HAP-1 (cell line): ENCODE measurements at places on chromosomes 16 and 17.

- no peak for DNase-seq
Measured at GRCh38 chr16:23821875-23822688, 13.7 kb upstream of the PRKCB start.

DNA sequence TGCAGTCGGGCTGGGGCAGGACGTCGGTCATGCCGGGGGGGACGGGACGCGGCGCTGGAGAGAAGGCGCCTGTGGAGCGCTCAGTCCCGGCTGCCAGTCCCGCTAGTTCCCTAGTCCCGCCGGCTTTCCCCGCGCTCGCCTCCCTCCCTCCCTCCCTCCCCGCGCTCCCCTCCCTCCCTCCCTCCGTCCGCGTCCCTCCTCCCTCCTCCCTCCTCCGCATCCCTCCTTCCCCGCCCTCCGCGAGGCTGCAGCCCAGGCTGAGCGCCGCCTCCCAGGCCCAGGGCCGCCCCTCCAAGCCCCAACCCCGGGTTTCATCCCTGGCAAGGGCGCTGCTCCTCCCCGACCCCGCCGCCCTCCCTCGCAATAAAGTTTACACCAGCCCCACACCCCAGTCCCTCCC lies 34.8 kb downstream of the TIMM22 start:
- DNase-seq, result no peak

- no peak for DNase-seq
Measured at GRCh38 chr16:85005285-85006069, 5.9 kb downstream of the ZDHHC7 start.

- DNase-seq, result no peak
Measured at GRCh38 chr17:66494023-66494803, 191.8 kb downstream of the PRKCA start.

- no peak for DNase-seq
Measured at GRCh38 chr17:81494626-81495377, 17.8 kb downstream of the ACTG1 start.

GRCh38 chr17:63516910-63517824 lies 6.0 kb upstream of the KCNH6 start:
- DNase-seq, result no peak

GRCh38 chr16:76226011-76226410 lies 51.2 kb upstream of the CNTNAP4 start:
- DNase-seq, result no peak

DNA sequence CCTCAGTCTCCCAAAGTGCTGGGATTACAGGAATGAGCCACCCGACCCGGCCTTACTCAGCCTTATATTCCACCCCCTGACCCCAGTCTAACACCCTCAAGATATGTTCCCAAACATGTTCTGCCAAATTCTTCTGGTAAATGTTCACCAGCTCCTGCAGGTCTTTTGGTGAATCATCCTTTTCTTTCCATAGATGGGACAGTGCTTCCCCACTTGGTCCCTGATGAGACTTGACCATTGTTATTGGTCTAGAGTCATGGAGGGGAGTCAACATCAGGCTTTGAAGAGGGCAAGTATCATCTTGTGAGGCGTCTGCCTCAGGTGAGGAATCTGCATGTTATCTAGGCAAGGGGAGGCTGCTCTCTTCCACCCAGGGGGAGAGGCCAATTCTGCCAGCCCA lies 10.4 kb upstream of the RUNDC3A start:
- no peak for DNase-seq

DNA sequence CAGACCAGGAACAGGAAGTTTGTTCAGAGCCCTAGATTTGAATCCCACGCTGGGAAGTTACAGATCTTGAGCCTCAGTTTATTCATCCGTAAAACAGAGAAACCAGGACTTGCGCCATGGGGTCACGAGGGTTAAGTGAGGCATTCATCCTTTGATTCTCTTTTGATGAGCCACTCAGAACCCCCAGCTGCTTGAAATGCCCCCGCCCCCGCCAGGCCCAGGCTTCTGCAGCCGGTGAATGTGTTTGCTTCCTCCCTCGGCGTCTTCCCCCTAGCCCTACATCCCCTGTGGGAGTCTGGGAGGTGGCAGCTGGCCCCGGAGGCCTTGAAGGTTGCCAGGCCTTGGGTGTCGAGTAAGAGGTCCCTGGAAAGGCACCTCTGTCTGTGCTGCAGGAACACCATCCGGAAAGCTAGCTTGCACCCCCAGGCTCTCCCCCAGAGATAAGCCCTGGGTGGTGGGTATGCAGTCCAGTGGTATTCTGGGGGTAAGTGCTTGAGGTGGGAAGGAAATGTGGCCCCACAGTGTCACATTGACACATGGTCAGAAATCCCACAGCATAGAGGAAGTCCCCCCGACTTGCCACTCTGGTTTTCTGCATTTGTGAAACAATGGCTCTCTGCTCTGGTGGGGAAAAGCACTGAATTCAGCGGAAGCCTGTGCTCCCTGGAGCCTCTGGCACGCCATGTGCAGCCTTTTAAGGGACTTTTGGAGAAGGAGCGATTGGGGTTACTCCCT lies 14.9 kb downstream of the IRF8 start:
- DNase-seq, result no peak

- DNase-seq, result no peak
Measured at GRCh38 chr16:50266337-50267091, at the start of gene ADCY7. ADCY7 (plus strand) TSS chr16:50266551; CDS start chr16:50288180, 21,629 bp downstream.

DNA sequence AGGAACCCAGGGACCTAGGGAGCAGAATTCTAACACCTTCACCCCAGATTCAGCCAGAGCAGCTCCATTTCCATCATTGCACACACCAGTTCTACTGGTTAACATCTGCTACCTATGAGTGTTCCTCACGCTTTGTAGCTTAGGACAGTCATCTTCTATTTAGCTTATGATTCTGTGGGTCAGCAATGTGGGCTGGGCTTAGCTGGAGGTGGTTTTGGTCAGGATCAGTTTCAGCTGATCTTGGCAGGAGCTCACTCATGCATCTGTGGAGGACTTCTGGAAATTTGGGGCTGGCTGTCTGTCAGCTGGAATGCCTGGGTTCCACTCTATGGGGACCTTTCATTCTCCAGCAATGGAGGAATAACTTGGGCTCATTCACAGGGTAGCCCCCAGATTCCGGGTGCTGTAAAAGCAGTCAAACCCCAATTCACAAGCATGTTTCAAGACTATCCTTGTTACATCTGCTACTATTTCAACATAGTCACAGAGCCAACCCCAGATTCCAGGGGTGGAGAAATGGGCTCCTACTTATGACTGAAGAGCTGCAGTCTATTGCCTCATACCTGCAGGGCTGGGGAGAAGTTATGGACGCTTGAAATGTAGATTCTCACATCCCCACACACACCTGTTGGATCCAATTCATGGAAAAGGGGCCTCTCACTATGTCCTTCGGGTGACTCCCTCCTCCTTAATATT lies 3.4 kb upstream of the HP start:
- no peak for DNase-seq

DNA sequence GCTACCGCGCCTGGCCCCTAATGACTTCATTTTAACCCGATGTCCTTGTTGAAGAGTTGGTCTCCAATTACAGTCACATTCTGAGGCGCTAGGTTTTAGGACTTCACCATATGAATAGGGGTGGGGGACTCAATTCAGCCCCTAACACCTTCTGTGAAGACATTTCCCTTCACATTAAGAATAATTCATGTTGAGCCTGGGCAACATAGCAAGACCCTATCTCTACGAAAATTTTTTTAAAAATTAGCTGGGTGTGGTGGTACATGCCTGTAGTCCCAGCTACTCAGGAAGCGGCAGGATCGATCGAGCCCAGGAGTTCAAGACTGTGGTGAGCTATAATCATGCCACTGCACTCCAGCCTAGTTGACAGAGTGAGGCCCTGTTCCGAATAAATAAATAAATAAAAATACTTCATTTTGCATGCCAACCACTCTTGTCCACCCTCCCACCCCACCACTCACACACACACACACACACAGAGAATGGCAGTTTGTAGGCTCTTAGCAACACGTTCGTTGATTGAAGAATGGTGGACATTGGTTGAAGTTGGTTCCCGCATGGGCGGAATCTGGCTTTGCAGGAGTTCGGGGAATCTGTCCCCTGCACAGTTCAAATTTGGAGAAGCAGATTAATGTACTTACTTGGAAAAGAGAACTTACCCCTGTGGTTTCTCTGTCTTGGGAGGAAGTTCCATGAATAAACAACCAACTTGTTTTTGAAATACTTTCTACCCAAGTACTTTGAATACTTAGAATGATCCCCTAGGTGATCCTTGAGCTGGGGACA lies 27.8 kb upstream of the TVP23A start:
- DNase-seq, result no peak

DNA sequence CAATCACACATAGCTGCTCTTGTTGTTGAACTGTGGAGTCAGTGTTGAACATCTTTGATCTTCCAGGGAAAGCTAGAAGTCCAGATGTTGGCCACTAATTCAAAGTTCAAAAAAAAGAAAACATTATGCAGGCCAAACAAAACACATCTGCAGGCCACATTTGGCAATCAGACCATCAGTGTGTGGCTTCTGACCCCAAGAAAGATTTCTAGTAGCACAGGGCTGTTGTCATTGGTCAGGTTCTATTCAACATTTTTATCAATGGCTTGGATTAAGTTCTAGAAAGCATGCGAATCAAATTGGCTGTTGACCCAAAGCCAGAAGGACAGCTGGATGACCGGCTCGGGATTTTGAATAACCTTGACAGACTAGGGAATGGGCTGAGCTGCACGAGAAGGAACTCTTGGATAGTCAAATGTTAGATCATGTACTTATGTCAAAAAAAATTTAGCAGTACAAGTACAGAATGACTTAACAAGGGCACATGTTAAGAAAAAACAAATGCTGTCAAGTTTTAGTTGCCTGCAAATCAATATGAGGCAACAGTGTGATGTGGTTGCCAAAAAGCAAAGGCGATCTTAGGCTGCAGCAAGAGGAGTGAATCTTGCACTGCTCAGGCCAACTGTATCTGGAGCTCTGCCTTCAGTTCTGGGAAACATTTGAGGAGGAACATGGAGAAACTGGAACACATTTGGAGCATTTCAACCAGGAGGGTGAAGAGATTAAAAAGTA lies 187.6 kb downstream of the RGS9 start:
- no peak for DNase-seq

DNA sequence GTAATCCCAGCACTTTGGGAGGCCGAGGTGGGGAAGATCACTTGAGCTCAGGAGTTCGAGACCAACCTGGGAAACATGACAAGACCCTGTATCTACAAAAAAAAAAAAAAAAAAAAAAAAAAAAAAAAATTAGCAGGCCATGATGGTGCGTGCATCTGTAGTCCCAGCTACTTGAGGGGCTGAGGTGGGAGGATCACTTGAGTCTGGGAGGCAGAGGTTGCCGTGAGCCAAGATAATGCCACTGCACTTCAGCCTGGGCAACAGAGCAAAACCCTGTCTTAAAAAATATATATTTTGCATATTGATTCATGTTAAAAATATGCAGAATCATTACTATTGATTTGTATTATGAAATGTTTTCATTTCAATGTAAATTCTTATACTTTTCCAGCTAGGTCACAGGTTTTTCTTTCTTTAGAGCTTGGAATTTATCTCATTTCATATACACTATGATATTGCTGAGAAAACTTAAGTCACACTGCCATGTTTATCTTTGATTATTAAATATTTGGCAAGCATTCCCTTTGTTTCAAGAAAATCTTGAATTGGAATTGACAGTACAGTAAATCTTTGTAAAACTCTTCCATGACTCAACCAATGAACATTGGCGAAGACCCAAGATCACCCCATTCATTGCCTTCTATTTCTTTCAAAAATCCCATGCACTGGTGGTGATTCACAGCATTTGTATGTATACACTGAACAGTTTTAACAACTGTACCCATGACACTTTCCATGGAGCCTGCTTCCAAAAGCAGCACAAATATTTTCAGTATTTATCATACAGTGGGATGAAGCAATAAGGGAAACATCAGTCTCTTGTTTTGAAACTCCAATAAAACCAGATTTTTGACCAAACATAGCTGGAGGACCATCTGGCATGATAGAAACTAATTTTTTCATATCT lies 83.5 kb upstream of the TNRC6A start:
- no peak for DNase-seq

DNA sequence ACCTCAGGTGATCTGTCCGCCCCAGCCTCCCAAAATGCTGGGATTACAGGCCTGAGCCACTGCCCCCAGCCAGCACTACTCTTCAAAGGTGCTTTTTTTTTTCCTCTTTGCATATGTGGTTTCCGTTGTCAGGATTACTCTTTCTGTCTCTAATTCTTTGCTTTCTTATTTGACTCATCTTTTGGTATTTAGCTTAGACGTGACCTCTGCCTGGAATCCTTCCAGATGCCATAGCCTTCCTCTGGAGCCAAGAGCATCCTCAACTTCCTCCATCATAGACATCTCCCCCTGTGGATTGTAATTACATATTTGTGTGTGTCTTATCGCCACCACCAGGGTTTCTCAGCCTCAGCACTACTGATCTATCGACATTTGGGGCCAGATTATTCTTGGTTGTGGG lies 84.4 kb upstream of the XYLT1 start:
- no peak for DNase-seq

DNA sequence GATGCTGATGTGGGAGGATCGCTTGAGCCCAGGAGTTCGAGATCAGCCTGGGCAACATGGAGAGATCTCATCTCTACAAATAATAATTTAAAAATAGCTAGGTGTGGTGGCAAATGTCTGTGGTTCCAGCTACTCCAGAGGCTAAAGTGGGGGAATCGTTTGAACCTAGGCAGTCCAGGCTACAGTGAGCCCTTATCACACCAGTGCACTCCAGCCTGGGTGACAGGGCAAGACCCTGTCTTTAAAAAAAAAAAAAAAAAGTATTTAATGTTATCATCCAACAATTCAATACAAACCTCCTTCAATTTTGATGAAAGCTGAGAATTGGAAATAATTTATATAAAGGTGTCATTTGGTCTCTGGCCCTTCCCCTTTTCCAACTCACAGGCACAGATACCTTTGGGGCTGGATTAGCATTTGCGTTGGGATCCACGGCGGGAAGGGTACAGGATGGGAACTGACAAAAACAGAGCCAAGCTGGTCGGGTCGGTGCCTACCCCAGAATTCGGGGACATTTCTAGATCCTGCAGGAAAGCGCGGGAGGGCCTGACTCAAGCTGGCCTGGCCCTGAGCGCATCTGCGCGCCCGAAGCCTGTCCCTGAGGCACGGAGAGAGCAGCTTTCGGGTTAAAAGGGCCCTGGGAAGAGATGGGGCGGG lies 860 bp upstream of the DCAF7 start:
- peak; percentile 11 for DNase-seq

DNA sequence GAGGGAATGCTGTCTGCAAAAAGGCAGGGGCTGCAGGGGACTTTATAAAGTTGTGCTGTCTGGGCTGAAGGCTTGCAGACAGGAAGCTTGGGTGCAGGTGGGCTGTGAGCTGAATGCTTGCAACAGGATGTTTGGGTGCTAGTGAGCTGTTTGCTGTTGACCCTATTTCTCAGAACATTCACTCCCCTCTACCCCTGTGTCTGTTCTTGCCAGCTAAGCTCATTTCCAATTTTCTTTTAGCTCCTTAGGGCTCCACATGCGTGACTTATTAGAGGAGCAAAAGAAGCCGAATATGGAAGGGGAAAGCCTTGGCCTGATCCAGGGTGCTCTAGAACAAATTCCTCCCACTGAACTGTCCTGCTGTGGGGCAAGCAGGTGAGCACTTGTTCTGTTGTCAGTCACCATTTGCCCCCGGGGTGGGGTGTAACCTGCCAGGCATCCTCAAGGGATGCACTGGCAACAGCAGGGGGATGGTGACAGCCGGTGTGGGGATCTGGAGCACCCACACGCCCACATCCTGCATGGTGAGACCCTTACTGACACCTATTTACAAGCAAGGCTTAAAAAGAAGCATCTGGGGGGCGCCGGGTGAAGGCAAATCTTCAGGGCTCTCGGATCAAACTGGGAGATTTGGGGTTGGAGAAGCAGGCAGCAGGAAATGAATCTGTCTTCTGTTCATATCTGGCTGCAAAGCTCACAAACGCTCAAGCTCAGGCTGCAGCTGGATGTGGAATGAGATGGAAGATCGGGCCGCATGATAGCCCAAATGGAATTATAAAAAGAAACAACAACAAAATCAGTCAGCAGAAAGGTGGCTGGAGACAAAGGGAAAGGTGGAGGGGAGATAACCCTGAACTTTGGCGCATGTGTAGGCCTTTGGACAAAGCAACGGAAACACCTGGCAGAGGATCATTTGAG lies 21.1 kb upstream of the NUP93 start:
- no peak for DNase-seq
